ENCODE measurements at places on chromosomes 6 and 20.
A peak's percentile ranks its signal among the peaks of the same experiment; 100 is the strongest.

- no peak for DNase-seq
These were observed 50.1 kb upstream of the SMOC2 start for GRCh38 chr6:168390749-168391420.

- no peak for DNase-seq
These were observed 42.1 kb downstream of the HLA-DPB1 start for GRCh38 chr6:33117811-33118277.

GRCh38 chr6:82086944-82087343 is 160.6 kb downstream of the IBTK start:
- DNase-seq = no peak

DNA sequence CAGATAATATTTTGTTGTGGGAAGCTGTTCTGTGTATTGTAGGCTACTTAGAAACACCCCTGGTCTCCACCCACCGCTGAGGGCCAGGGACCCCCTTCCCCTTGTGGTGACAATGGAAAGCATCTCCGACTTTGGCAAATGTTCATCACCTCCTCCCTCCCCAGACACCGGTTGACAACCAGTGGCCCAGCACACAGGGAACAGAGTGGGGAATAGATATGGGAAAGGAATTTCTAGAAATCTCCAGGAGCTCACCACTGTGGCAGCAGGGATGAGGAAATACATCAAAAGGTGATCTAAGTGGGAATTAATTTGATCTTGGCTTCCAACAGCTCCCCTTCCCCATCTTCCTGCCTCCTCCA is 257.3 kb upstream of the FOXQ1 start:
- no peak for DNase-seq

DNA sequence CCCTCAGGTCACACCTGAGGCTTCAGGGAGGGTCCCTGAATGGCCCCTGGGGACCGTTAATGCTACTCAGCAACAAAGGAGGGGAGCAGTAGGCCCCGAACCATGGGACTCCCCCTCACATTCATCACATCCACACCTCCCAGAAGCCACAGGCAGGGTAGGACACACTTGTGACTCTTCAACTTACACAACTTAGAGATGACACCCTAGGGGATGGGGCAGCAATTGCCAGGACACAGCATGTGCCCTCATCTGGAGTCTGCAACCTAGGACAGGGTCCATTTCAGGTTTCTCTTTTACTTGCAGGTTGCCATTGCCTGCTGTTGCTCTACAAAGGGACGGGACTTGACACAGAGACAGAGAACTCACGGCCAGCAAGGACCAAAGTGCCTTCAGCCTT is 770 bp downstream of the ULBP3 start:
- no peak for DNase-seq

DNA sequence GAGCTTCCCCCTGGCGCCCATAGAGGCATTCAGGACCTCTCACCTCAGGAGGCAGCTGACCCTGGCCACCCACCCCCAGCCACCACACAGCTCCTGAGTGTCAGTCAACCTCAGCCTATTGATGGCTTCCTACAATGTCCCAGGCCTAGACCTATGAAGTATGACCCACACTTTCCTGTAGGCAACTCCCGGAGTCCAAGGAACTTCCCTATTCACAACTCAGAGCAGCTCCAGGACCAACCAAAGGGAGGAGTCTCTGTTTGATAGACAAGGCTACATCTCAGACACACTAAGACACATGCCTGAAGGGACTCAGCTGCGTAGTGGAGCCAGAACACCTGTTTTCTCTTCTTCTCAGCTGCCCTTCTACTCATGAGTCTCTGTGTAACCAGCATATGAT is 169.1 kb downstream of the MAFB start:
- DNase-seq = no peak

GRCh38 chr6:163389354-163389753 is 25.2 kb upstream of the QKI start:
- no peak for DNase-seq

DNA sequence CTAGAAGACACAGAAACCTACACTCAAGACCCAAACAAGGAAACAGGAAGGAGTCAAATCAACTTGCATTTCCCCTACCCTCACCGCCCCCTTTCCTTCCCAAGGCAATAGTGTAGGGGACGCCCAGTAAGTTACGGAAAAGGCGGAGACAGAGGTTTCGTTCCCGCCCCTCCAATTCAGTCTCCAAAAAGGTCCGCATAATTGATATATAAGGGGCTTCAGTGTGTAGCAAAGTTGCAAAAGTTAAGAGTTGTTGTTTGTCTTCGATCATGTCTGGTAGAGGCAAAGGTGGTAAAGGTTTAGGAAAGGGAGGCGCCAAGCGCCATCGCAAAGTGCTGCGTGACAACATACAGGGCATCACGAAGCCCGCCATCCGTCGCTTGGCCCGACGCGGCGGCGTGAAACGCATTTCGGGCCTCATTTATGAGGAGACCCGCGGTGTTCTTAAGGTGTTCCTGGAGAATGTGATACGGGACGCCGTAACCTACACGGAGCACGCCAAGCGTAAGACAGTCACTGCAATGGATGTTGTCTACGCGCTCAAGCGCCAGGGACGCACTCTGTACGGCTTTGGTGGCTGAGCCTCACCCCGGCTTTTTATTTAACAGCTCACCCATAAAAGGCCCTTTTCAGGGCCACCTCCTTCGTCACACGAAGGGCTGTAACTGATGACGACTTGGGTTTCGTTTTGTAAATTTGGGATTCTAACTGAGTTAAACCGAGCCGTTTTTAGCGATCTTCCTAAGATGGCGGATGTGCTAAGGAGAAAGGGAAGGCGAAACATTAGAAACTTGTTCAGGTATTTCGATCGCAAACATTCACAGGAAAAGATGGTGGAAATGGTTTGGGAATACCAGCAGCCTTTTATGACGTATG is 124.6 kb upstream of the BTN3A2 start:
- DNase-seq = peak; percentile 96

DNA sequence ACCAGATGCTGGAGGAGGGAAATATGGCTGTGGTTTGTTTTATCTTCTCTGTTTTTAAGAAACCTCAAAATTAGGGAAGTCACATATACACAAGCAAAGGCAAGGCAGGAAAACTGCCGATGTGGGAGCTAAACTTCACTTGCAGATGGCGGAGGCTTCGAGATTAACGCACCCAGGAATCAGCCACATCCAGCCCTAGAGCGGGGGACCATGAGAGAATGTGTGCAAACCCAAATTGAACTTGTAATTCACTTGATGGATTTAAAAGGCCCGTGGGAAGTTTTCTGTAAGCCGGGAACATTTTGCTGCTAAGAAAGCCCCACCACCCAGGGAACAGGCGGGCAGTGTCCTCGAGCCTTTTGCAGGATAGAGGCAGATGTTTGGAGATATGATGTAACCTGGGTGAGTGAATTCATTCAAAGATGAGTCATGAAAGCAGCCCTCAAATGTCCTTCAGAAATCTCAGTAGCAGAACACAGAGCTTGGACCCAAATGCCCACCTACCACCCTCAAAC is 39.9 kb downstream of the PREX1 start:
- DNase-seq = peak; percentile 86

DNA sequence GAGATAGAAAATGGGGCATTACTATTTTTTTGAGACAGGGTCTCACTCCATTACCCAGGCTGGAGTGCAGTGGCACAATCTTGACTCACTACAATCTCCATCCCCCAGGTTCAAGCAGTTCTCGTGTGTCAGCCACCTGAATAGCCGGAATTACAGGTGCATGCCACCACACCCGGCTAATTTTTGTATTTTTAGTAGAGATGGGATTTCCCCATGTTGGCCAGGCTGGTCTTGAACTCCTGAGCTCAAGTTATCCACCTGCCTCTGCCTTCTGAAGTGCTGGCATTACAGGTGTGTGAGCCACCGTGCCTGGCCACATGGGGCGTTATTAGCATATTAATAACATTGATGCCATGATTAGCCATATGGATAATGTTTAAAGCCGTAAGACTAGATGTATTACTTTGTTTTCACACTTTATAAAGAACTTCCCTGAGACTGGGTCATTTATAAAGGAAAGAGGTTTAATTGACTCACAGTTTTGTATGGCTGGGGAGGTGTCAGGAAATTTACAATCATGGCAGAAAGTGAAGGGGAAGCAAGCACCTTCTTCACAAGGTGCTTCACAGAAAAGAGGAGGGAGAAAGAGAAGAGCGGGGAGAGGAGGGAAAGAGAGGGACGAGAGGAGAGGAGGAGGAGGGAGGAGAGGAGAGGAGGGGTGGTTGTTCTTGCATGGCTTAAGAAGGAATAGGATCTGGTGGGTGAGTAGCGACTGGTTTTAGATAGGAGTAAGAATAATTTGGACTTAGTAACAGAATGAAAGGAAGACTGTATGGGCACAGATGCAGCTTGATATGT is 51.9 kb downstream of the MYO6 start:
- no peak for DNase-seq

- DNase-seq = no peak
These were observed 7.2 kb downstream of the SSTR4 start for GRCh38 chr20:23042270-23042669.

DNA sequence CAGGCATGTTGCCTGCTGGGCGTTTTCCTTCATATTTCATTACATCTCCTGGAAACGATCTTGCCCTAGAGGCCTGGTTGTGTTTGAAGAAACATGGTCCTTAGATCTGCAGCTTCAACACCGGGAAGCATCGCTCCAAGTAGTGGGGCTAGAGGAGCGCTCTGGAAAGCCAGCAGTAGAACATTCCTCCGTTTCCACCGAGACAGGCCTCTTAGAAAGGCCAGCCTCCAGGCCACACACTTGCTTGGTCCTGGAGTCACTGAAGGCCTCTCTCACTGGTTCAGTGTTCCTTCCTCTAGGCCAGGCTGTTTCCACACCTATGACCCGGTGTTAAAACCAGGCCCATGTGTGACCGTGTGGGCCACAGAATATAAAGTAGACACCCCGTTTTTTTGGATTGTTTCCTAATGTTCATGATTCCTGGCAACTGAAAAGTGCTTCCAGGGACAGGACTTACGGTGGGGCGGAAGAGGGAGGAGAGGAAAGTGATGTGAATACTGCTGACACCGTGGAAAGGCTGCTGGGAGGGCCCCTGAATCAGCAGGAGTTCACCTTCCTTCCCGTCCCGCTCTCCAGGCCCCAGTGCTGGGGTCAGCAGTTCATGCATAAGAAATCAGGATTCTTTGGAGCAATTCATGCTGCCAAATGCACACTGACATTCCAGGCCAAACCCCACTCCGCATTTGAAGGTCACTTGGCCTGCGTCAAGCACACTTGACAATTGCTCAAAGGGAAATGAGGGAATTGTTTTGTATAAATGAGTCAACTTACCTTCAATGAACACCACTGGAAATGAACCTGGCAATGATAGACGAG is 83.8 kb downstream of the IYD start:
- DNase-seq = no peak

GRCh38 chr6:120303527-120303926 is 954.0 kb upstream of the MAN1A1 start:
- DNase-seq = no peak

- no peak for DNase-seq
These were observed 26.4 kb upstream of the PAQR8 start for GRCh38 chr6:52335576-52335975.

DNA sequence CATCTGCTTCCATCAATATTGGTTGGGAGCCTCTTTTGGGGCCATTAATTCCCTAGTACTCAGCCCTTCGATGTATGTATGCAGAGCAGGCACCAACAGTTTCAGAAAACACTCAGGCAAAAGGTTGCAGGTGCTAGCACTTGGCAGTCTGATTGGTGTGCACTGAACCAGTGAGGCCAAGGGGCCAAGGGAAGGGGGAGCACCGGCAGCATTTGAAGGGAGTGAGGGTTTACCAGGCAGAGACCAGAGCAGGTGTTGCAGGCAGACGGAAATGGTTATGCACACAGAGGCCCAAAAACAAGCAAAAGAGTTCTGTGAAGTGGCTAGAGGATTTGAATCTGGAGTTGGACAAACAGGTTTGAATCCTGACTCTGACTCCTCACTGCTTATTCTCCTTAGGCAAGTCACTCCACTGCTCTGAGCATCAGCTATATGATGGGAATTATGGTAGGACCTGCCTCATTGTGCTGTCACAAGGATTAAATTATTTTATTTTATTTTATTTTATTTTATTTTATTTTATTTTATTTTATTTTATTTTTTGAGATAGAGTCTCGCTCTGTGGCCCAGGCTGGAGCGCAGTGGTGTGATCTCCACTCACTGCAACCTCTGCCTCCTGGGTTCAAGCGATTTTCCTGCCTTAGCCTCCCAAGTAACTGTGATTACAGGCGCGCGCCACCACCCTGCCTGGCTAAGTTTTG is 58.1 kb upstream of the SHLD1 start:
- DNase-seq = no peak

DNA sequence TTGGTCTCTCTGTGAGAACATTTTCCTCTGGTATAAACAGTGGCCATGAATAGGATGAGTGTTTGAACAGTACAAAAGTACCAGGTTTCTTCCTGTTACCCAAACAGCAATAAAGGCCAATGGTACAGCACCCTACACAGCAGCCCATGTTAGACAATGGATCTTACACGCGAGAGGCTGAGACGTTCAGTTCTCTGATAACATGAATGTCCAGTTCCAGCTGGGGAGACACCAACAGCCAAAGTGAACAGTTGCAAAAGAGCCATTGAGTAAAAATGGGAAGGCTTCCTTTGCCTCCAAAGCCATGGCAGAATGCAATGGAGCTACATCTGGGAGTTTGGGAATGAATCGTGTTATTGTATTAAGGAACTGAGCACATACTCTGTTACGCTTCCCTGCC is 246.8 kb upstream of the SGK1 start:
- no peak for DNase-seq

DNA sequence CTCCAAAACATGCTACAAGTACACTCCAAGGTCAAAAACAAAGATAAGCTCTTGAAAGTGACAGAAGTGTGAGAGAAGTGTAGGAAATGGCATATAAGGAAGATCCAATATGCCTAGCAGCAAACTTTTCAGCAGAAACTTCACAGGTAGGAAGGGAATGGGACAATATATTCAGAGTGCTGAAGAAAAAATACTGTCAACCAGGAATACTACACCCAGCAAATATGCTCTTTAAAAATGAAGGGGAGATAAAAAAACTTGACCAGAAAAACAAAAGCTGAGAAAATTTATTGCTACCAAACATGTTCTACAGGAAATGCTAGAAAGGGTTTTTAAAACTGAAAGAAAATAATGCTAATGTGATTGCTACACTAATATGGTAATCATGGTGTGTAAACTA is 46.2 kb downstream of the THBS2 start:
- DNase-seq = no peak

GRCh38 chr6:69668916-69669315 is 127.9 kb downstream of the LMBRD1 start:
- DNase-seq = no peak

GRCh38 chr6:37369321-37370201 is 15.8 kb downstream of the RNF8 start:
- no peak for DNase-seq

DNA sequence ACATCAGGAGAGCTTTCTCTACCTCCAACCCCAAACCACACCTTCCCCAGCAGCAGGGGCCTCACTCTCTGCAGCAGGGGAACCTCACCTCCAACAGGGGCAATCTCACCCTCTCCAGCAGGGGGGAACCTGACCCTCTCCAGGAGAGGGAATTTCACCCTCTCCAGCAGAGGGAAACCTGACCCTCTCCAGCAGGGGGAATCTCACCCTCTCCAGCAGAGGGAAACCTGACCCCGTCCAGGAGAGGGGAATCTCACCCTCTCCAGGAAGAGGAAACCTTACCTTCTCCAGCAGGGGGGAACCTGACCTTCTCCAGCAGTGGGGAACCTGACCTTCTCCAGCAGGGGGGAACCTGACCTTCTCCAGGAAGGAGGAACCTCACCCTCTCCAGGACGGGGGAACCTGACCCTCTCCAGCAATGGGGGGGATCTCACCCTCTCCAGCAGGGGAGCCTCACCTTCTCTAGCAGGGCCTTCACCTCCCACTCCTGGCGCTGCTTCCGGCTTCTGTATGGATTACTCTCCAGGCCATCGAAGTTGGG is 3.1 kb downstream of the B3GALT4 start:
- peak; percentile 38 for DNase-seq

GRCh38 chr6:132128424-132128823 is 177.3 kb upstream of the CCN2 start:
- DNase-seq = no peak
